Activated naive CD8-positive, alpha-beta T cell treated with anti-CD3 and anti-CD28 coated beads, Interleukin-2, amount 10 ng/mL, durations not matched to agents 7 days and 5 days (primary cell): ENCODE measurements at places on chromosomes 12 and 14.

GRCh38 chr12:75704664-75705063 lies 193.3 kb upstream of the KRR1 start:
- no peak for DNase-seq

- no peak for DNase-seq
These were observed 114.9 kb downstream of the ANO2 start for GRCh38 chr12:5830111-5830510.

- no peak for DNase-seq
These were observed 80.0 kb downstream of the PRIMA1 start for GRCh38 chr14:93708311-93708734.

DNA sequence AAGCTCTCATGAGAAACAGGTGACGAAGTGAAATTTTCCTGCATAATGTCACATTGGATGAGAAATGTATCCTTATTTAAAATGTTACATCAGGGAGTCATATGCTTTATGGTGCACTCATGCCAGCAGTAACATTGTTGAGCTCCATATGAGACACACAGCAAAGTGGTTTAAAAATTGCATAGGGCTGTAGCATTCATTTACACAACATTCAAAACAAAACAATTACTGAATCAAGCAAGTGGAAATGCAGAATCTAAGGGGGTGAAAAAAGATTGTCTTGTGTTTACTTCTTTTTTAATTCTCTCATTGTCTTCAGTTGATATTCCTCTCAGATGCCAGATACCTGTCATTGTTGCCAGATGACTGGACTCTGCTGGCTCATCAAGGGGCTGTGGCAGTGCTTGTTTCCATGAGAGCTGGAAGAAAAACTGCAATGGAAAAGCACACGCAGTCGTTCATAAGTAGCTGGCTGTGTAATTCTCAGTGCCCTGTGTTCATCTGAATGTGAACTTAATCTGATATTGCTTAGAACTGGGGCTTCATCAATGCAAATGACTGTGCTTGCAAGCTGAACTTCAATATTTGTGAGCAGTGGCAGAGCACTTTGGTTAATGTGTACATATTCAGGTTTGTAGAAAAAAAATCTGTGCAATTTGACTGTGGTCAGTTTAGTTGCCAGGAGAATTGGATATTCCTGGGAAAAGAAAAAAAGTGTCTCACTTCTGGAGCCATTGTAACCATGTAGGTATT lies 305.6 kb downstream of the RAD51B start:
- DNase-seq = no peak

DNA sequence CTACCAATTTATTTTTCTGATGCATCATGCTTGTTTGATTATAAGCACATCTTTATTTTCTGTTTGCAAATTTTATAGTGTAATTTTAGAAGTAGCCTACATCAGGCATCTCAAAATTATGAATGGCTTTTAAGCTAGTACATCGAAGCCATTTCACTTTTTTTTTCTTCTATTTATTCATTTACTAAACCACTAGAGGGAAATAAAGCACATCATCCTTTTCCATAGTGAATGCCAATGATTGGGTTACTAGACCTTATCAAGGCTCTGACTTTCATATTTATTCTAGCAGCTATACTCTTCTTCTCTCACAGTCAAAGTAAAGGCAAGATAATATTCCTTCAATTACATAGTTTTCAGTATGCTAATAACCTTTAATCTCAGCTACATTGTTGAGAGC lies 736.4 kb upstream of the LRFN5 start:
- no peak for DNase-seq

GRCh38 chr14:61285364-61285763 lies 4.2 kb upstream of the TMEM30B start:
- no peak for DNase-seq
